Suprapubic skin (tissue), 4 donors: ENCODE measurements at places on chromosomes 12 and 14.

DNA sequence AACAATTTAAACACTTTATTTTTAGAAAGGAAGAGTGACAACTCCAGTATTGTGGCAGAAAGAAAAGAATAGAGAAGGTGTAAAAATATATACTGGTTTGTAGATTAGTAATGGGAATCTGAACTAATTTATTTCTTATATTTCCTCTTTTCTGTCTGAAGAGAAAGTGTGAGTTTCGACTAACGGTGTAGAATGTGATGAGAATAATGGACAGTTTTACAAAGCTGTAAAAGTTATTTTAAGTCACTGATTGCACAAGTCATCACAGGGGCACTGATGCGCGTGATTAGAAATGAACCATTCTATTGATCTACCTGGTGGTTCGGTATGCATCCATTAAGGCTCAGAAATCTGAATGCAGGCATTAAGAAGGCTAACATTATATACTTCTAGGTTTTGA, 158.5 kb upstream of the ATXN7L3B start:
- no peak for DNase-seq

DNA sequence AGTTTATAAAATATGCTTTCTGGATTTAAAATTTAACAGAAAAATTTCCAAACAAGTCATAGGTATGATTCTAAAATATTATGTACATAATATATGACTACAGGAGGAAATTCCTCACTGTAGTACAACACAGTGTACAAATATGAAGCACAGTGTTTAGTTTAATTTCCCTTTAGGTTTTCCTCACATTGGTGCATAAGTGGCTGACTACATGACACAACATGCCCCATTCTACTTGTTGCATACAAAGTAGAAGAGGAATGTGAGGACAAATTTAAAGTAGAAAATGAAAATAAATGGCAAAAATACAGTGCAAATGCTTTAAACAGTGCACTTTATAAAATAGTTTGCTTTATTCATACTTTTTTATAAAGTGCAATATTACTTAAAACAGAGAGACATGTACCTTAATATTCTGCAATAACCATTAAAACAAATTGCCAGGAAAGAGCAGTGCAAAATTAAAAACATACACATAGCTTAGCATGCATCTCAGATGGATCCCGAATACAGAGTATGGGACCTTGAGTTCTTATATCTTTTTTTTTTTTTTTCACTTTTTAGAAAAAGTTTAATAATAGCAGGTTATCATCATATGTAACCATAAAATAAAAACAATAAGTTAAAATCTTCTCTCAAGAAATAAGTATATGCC, 54.8 kb upstream of the TTC7B start:
- DNase-seq, result no peak

DNA sequence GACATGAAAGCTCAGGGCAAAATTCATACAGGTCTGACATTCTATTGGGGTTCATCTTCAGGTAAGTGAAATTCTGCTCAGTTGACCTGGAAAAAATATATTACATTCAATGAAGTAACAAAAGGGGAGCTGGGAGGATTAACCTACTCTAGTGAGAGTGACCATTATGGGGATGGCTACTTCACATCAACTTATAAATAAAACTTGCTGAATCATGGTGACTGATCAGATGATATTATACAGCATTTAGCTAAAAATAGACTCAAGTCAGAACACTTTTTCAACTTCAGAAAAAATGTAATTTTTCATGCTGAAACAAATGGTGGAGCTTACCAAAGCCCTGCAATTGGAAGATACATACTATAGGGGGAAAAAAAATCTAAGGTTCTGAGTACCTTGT, 800.2 kb downstream of the FSCB start:
- DNase-seq, result no peak

GRCh38 chr12:124881123-124881522, 17.5 kb upstream of the SCARB1 start:
- DNase-seq, result no peak

GRCh38 chr14:105742531-105742848, 216.1 kb downstream of the TMEM121 start:
- peak; percentile 65 for DNase-seq

- DNase-seq, result no peak
Observed at GRCh38 chr12:16573398-16574077, 32.4 kb downstream of the LMO3 start.

DNA sequence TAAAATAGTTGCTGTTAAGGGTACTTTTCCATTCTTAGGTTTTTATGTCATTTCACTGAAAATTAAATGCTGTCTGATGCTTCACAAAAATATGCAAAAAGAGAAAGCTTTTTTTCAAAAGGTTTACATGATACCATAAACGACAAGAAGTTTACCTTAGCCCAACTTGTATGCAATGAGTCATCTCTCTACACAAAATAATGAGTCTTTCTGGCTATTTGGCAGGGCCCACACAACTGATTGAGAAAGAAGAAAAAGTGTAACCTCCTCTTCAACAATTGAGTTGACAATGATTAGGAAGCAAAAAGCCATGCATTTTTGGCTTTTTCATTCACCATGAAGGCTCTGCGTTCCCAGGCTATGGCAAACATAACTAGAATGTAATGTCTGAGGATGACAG, 165.4 kb upstream of the CPNE8 start:
- no peak for DNase-seq

DNA sequence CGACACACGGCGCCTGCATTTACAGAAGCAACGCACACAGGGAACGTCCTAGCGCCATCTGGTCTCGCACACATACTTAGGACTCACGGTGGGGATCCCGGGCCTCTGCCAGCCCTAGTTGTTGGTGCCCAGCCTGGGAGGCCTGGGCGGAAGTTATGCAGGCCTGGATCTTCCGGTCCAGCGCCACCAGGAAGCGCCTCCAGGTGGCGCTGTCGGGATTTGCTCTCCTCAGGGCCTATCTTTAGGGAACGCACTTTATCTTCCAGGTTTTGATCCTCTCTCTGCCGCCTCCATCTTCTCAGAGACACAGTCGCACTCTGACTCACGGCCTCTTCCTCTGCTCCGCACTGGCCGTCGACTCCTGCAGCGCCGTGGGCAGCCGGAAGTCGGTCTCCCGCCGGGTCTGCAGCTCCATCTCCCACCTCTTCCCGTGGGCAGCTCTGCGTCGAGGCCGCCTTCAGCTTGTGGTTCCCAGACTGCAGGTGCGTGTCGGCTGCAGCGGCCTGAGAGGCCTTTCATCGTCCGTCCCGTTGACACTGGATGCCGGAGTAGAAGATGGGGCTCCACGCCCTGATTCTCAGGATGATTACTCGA, 760.4 kb downstream of the TMEM121 start:
- no peak for DNase-seq

- DNase-seq, result no peak
Observed at GRCh38 chr12:10719482-10719881, 3.6 kb downstream of the YBX3 start.

GRCh38 chr14:104559028-104559803, 20.3 kb upstream of the C14orf180 start:
- no peak for DNase-seq

GRCh38 chr12:66903782-66904396, 225.0 kb upstream of the GRIP1 start:
- no peak for DNase-seq

DNA sequence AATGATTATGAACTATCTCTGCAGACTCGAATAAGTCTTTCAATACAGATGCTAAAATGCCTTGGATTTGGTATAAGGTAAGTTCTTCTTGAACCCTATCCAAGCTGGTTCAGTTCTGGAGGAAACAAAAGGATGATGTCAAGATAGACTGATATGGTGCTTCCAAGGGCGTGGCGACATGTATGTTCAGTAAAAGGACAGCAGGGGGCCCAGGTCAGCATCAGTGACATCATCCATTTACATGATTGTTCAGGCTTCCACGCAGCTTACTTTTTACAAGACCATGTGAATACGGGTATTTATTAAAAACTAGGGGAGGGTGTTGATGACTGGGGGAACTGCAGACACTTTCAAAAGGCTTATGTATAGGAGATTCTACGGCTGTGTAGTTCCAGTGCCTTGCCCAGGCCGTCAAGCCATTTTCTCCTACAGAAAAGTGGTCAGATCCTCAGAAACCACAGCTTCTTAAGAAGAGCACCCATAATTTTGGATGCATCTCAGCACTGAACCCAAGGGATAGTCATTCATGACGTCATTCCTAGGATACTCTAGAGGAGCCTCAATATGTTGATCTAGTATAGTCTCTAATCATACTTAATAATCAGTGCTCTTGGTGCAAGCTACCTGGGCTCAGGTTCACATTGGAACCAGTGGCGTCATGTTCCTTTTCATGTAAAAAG, 527.7 kb downstream of the FUT8 start:
- DNase-seq, result no peak

GRCh38 chr12:93376436-93377251, 1.1 kb upstream of the NUDT4 start:
- no peak for DNase-seq

DNA sequence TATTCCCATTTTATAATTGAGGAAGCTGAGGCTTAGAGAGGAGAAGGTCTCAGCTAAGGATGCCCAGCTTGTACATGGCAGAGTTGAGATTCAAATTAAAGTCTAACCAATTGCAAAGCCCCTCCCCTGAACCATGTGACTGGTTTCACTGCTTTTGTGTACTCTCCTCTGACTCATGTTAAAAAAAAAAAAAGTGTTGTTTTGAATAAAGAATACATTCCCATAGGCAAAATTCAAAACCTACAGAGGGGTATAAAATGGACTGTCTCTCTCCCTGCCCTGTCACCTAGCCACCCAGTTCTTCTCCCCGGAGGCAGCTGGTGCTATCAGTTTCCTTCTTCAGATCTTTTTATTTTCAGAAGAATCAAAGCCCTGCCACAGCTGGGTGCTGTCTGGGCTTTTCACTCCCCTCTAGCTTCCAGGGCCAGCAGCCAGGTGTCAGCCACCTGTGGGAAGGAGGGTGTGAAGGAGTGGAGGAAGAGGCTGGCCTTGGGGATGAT, 5.4 kb downstream of the PSMD9 start:
- DNase-seq, result no peak

GRCh38 chr12:87231818-87232217, 797.4 kb downstream of the C12orf50 start:
- DNase-seq, result no peak

DNA sequence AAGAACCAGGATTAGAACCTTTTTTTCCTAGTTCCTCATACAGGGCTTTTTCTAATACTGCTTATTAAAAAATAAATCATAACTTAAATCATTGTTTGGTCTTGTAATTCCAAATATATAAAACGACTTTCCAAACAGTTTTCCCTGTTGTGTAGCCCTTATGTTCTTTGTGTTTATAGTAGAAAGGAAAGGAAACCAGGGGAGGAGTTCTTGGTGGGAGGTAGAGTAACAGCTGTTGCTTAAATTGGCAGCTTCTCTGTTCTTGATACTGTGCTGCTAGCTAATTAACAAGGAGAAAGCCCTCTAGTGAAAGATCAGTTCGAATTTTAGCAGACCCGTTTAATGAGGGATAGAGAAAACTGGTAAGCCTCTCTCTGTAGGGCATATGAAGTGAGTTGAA, 15.0 kb downstream of the SRP54 start:
- no peak for DNase-seq

DNA sequence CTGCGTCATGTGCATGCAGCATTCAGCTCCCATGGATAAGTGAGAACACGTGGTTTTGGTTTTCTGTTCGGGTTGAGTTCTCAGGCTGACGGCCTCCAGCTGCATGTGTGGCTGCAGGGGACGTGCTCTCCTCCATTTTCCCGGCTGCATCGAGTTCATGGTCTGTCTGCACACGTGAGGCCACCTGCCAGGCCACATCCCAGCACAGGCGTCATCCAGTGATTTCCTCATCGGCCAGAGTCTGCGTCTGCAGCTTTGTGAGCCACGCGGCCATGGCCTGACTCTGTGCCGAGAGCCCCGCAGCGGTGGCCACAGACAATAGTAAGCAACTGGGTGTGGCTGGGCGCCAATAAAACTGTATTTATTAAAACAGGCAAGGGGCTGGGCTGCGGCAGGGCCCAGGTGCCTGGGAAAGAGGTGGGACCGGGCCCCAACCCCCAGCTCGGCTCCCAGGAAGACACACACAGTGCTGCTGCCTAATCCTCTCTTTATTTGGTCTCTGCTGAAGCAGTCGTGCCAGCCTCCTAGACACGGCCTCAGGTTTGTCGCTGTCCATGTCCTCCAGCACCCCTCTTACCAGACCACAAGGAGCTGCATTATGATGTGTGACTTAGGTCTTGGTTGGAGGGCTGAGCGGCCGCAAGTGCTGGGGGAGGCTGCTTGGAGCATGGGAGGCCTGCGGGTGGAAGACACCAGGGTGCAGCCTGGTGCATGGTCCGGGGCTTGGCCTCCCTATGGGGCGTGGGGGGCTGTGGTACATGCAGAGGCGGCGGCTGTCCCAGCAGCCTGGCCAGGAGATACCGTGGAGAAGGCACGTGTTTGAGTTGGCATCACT, 52.0 kb downstream of the NOC4L start:
- no peak for DNase-seq

DNA sequence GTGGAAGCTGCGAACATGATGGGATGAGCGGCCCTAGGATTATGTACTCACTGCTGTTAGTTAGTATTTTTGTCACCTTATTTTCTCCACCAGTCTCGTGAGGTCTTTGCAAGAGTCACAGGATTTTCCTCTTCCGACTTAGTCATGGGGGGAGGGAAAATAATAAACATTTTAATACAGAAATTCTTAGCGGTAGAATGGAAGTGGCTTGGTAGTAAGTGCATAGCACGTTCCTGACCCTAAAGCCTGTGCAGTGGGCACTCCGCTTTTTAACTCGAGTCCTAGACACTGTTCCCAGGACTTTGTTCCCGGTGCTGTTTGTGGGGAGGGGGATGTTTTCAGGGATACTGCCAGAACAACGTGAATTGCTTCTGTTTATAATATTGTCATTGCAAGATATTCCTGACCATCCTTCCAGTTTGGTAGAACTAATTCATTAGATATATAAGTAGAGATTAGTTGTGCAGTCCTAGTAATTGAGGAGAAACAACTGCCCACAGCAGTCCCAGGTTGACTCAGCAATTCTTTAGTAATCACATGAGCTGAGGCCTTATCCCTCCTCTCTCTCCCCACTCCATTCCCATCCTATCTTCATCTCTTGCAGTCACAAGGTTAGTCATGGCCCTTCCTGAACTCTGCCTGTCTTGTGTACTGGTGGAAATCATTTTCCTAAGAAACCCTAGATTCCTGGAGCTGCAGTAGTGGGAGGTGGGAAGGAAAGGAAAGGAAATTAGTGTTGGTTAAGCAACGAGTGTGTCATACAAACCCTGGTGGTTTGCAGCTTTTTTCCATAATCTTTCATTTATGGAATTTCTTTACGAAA, 799 bp downstream of the SLC38A6 start:
- DNase-seq, result no peak

- no peak for DNase-seq
Observed at GRCh38 chr12:7303230-7303629, 642 bp upstream of the ACSM4 start.

DNA sequence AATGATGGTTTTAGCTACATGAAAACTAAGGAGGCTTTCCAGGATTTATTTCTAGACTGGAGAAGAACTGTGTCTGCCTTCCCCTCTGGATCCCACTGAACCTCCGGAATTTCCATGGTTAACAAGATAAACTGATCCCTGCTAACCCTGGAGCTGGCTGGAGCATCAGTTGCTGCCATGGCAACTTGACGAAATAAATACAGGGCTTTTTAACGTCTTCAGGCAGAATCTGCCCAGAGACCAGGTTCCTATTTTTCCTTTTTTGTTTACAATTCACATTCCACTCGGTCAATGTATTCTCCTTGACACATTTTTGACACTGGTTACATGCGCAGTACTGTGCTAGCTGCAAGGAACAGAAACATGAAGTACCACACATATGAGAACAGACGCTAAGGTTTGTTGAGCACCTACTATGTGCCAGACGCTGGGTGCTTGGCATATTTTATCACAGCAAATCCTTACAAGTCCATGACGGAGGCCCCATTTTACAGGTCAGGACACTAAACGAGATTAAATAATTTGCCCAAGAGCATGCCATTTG, 1.7 kb downstream of the C14orf132 start:
- no peak for DNase-seq

GRCh38 chr12:26668230-26668629, 164.8 kb downstream of the ITPR2 start:
- no peak for DNase-seq
